Activated T-cell treated with anti-CD3 and anti-CD28 coated beads, Interleukin-2, amount 50 U/mL, for 48 hours (primary cell): ENCODE measurements at places on chromosomes 4 and X.

DNA sequence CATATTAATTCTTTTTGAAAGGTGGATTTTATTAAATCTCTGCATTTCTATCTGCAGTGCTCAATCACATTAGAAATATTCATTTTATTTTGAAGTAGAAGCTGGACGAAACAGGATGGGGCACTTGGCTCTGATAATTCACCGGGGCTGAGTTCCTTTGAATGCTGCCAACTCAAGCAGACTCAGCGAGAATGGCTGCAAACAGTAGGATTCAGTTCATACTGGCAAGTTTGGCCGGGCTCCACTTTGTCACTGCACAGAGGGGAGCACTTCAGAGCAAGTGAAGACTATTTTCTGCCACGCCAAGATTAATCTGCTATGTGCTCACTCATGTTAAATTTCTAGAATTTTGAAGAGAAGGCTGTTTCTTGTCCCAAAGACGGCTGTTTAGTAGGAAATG, 30.7 kb upstream of the KLHL8 start:
- DNase-seq: no peak

DNA sequence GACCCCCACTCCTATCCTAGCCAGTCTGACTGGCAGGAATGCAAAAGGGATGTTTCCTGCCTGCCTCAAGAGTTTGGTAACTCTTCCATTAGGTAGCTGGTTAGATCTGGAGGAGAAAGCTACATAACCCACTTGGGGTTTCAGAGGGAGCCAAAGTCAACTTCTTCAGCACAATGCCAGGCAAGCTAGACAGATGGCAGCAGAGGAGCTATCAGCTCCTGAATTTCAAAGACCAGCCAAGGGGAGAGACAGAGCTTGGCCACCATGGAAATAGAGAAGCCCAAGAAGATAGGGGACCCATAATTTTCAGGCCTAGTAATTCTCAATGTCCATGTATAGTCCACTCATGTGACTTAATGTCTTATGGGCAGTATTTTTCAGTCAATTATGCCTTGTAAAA, 56.4 kb downstream of the PGRMC1 start:
- no peak for DNase-seq

DNA sequence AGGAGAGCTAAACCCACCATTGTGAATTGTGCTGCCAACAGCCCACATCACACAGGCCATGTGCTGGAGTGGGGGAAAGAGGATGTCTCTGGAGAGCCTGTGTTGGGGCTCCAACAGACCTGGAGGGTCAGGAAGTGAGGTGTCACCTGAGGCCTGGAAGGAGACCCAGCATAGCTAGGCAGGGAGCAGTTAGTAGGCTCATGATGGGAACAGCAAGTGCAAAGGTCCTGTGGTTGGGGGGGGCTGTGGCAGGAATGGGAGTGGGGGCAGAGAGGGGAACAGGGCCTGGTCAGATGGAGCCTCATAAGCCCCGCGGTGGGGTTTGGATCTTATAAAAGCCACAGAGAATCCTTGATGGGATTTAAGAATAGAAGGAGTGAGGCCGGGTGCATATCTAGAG, 35.9 kb upstream of the GPR78 start:
- DNase-seq: no peak

GRCh38 chrX:130416785-130417184, 15.0 kb downstream of the RBMX2 start:
- no peak for DNase-seq

GRCh38 chr4:105972946-105973621, 77.8 kb downstream of the NPNT start:
- no peak for DNase-seq

- DNase-seq: no peak
These were observed 10.3 kb downstream of the RTL5 start for GRCh38 chrX:72121383-72121782.

DNA sequence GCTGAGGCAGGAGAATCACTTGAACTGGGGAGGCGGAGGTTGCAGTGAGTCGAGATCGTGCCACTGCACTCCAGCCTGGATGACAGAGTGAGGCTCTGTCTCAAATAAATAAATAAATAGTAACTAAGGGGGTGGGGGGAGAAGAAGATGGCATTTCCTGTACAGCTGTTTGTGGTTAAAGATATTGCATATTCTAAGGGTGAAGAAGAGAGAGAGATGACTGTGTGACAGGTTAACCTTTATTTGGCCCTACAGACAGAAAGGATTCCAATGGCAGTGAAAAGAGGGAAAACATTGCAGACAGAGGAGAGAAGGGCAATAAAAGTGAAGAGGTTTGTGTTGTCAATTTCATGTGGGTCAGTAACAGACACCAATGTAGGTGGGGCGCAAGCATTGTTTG, 9.4 kb downstream of the TASL start:
- no peak for DNase-seq

- DNase-seq: no peak
These were observed 64.1 kb upstream of the MAMLD1 start for GRCh38 chrX:150298841-150299551.

- no peak for DNase-seq
These were observed 105.7 kb downstream of the PSAPL1 start for GRCh38 chr4:7328913-7329638.

- no peak for DNase-seq
These were observed 37.4 kb downstream of the MGARP start for GRCh38 chr4:139242511-139243051.

DNA sequence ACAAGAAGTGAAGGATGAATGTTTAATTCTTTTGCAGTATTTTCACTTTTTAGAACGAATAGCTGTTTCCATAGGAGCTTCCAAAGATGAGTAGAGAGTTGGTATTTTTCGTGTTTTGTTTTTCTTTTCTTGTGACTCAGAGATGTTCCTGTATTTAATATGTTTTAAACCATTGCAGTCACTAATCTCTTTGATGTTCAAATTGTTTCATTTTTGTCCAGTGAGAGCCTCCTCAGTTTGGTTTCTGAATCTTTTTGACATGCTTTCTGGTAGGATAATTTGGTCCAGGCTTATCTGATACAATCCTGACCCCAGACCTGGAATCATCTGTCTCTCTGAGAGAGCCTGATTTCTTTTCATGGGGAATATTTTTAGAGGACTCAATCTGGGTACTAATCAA, 41.6 kb downstream of the BEX3 start:
- no peak for DNase-seq

DNA sequence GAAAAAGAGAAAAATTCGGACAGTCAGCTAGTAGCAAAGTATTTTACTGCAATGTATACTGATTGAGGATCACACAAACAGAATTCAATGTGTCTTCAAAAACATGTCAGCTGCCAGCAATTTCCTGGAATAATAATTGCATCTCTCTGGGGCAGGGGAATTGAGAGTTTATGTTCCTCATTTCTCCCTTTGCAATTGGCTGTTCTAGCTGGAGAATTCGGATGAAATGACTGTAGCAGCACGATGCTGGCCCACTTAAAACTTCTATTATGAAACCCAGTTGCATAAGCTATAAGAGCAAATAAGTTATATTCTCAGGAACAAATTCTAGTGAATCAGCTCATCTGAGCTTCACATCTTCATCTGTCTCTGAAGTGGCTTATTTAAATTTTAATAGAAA, 99.9 kb upstream of the CPEB2 start:
- DNase-seq: no peak

- DNase-seq: no peak
These were observed 10.1 kb downstream of the REELD1 start for GRCh38 chr4:146224326-146224966.

DNA sequence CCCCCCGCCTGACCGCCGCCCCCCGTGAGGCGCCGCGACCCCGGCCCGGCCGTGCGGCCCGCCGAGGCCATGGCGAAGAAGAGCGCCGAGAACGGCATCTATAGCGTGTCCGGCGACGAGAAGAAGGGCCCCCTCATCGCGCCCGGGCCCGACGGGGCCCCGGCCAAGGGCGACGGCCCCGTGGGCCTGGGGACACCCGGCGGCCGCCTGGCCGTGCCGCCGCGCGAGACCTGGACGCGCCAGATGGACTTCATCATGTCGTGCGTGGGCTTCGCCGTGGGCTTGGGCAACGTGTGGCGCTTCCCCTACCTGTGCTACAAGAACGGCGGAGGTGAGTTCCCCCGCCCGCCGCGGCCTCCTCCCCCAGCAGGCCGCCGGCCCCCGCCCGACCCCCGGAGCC, 780 bp downstream of the SLC6A8 start:
- no peak for DNase-seq

DNA sequence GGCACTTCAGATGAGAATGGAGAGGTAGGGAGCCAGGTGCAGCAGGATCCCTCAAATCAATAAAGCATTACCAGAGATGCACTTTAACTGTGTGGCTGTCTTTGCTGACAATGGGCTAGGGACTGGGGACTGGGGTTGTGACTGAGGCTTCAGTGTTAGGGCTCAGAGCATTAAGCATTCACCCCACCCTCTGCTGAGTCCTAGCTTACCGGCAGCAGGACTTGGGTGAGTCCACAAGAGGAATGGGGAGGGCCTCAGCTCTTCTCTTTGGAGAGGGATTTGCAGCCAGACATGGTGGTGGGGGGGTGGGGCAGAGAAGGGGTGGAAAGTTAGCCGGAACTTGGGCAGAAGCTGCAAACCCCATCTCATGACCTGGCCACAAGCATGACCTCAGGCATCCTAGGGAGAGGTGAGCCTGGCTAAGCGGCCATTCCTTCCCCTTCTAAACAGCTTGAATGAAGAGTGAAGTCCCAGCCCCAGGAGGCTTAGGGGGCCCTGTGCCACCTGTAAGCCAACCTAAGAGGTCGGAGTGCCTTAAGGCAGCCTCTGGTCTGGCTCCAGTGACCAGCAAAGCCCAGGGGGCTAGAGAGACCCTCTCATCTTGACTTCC, 78.4 kb downstream of the STARD8 start:
- no peak for DNase-seq
